ENCODE measurements at places on chromosomes 1 and 21.

DNA sequence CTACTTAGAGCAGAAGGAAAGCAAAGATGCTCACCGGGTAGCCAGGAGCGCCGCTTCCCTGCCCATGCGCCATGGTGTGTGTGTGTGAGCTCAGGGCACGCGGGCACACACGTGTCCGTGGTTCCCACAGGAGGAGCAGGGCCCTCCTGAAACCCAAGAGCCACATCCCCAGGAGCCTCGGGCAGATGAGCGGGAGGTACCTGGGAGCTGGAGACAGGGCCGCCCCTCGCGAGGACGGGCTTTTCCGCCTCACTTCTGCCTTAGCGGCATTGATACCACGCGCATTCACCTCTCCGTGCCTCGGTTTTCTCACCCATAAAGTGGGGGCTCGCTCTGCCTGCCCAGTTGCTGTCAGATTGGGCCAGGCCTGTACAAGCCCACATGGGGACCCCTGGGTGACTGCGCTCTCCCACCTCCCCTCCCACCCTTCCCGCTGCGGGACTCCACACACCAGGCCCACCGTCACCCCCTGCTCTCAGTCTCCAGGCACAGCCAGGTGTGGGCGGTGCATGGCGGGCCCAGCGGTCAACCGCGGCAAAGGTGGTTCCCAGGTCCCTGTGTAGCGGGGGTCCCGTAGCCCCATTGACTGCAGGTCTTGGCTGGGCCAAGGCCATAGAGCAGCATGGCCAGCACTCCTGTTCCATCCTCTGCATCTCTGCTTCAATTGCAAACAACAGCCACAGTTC lies 66.3 kb downstream of the SIK1 start:
- DNase-seq = no peak

- DNase-seq = no peak
Measured at GRCh38 chr1:36160949-36161485, 5.1 kb downstream of the MAP7D1 start.

- no peak for DNase-seq
Measured at GRCh38 chr1:17601643-17602382, 62.3 kb downstream of the ARHGEF10L start.

DNA sequence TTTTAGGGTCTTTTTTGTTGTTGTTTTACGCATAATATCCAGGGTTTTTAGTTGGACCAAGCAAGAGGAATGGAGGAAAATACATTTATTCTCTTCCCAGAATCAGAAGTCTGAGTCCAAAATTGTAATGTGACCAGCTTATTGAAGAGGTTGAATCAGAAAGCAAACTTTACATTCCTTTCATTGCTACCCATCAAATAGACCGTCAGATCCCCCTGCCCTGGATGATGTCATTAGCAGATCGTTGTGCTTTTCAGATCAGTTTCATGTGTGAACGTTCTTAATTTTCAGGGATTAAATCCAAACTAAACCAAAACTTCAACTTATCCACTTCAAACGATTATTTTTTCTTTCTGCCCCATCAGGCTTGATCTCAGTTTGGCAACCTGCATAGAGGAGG lies 85.7 kb upstream of the NGF start:
- no peak for DNase-seq

DNA sequence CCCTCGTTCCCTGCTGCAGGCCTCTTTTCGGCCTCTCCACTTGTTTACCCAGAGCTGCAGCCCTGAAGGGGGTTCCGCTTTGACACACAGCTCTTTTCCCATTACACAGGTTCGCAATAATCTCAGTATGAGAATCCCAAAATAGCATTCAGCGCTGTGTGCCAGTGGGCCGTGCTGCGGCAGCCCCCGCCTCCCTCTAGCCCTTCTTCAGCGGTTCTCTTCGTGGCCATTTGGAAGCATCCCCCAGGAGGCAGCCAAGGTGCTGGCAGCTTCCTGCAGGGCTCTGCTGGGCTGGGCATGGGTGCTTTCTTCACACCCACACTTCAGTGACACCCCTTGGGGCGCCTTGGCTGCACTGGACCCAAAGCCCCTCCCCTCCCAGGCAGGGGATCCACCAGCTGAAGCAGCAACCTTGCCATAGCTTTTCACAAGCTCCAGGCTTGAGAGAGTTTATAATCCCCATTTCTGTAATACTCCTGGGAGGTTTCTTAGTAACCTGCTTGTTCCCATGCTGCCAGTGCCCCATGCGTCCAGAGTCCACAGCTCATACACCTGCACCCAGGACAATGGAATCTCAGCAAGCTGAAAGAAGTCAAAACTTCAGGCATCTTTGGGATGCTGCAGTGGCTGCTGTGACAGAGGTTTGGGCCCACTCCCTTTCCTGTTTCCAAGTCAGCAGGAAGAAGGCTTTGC lies 8.1 kb downstream of the NCF2 start:
- DNase-seq = no peak
